ENCODE measurements at places on chromosomes 2 and 18.

DNA sequence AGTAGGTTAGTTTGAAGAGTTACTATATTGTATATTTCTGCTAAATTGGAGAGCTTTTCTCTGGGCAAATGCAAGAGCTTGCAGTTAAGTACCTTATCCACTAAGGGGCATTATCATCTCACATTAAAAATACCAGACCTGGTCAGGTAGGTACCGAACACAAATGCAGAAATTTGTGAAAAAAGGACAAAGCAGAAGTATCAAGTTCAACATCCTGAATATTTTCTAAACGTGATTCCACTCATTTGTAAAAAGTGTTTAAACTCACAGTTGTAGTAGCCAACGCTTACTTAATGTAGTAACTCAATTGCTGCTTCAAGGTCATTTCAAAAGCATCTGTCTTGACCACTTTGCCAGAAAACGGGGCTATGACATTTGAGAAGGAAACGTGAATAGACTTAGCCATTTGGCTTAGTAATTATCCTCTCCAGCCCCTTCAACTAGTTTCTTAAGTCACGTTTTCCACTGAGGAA is 52.1 kb downstream of the CYRIA start:
- no peak for DNase-seq

GRCh38 chr2:88709181-88709631 is 17.7 kb downstream of the RPIA start:
- DNase-seq: no peak

- DNase-seq: no peak
Measured at GRCh38 chr2:46297546-46298271, 502 bp downstream of the EPAS1 start.

GRCh38 chr2:20707601-20708000 is 40.7 kb downstream of the GDF7 start:
- no peak for DNase-seq

DNA sequence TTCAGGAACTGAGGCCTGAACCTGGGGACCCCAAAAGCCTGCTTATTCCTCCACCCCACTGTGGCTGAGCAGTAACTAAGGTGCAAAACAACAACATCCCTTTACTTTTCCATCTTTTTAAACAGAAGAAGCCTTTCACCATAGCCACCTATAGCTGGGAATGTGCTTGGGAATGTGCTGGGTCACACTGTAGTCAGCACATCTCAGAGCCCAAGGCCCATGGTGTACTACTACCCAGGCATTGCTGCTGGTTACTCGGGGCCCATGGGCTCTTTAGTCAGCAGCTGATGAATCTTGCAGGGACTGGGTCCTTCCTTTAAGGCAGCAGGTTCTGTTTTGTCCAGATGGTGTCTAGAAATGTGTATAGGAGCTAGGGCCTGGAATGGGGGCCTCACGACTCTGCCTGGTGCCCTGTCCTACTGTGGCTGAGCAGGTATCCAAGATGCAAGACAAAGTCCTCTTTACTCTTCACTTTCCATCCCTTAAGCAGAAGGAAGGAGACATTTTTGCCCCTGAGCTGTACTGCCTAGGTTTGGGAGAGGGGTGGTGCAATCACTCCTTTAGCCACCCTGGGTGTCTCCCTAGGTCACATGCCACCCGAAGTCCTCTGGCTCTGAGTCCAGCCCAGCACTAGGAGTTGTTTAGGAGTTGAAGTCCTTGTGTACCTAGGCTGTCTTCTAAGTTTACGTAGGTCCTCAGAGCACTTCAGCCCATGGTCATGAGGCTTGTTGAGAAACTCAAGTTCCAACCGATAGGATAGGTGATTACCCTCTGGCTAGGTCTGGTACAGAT is 70.1 kb downstream of the OXER1 start:
- no peak for DNase-seq

DNA sequence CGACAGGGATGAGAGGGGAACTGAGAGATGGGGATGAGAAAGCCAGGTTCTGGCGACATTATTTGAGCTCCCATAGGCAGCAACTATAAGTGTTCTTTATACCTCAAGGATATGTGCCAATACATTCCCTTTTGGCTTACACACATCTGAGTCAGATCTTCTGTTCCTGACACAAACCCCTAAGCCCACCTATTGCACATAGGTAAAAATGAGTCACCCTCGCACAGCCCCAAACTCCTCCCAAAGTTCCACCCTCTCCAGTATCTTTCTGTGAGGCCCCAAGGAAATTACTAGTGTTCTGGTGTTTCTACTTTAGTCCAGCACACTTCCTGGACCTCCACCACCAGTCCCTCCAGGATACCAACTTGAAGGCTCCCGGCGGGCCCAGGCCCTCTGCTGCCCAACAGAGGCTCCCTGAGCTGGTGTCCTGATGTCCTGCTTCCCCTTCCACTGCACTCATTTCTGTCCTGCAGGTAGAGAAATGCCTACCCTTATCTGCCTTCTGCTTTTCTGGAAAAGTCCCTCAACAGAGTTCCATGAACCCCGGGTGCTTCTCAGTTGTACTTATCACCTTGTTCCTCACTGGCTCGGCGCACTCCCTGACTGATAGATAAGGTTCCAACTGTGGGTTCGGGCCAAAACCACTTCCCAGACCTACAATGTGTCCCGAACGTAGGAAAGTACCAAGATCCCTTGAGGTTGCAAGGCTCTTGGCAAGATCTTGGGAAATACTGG is 125.5 kb downstream of the EN1 start:
- no peak for DNase-seq

- DNase-seq: no peak
Measured at GRCh38 chr18:10442551-10442971, 11.9 kb upstream of the APCDD1 start.

DNA sequence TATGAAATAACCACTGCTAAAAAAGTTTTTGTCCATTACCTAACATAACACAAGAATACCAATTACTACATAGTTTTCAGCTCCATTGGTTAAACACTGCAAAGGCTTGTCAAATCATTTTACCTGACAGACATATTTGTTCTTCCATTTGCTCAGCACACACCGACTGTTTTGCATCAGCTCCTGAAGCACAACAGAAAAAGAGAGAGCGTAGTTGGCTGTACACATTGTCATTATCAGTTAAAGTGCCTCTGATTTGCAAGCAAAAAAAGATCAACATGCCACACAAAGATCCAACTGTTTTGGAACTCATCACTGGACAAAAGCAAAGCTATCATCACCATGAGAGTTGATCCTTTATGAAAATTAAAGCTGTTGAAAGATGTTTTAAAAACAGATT is 103.8 kb downstream of the WDPCP start:
- DNase-seq: no peak

GRCh38 chr2:29761278-29761677 is 160.1 kb downstream of the ALK start:
- no peak for DNase-seq

DNA sequence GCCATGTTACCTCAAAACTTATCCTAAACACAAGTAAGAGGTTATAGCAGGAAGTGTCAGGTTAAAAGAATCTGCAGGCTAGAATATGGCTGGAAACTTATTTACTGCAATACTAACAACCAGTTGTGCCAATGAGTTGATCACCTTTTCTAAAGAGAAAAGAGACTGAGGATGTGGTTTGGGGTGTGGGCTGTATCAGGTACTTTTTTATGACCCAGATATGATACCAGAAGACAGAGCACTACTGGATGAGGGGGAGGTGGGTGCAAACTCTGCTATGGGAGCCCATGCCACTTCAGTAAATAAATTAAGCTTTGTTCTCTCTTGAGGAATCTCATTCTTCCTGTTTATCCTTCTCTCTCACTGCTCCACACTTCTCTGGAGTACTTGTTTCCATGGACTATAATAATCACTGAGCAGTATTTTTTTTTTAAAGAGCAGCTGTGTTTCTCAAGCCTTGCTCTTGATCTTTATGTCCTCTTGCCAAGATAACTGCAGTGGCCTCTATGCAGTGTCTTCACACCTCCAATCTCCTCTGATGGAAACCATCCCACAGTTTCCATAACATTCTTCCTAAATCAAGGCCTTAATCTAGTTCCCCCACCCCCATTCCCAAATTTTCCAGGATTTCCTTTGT is 51.2 kb upstream of the NOSTRIN start:
- DNase-seq: no peak

DNA sequence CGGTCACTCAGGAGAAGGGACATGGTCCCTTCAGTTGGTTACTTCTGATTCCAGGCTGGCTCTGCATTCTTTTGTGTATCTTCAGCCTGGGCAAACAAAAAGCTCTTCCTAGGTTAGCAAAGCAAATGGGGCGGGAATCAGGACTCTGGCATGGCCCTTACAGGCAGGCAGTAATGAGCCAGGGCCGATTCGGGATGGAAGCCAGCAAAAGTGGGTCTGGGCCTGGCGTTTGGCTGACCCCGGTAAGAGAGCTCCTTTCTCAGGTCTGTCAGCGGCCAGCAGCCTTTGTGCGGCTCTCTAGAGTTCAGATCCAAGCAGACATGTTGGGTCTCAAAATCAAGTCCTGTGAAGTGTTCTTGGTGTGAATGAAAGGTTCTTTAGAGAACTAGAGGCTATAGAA is 81.5 kb upstream of the EML6 start:
- no peak for DNase-seq

DNA sequence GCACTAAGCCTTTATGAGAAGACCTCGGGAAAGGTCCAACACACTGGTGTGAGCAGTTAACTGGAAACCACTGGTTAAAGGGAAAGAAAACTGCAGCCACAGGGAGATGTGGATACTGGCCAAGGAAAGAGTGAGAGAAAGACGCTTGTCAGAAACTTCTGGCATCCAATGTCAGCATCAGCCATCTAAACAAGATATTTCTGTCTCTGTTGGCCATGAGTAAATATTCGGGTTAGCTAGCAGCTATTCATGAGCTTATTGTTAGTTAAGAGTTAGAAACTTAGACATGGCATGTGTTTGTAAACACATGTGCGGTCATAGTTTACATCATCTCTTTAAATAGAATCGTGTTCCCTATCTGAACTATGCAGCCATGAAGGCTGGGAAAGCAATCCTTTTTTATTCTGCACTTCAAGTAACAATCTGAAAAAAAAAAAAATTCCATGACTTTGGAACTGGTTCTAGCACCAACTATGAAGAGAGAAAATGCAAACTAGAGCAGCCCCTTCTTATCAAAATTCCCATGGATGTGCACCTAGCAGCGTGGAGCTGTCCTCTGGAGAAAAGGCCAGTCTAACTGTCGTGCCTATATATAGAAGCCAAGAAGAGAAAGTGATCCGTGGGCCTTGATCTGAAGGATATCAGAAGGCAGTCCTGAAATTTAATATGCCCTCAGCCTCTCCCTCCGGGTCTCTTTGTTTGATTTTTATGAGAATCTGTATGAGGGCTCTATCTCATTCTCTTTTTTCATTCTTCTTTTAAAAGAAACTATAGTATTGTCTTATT is 84.0 kb upstream of the RFX8 start:
- no peak for DNase-seq

DNA sequence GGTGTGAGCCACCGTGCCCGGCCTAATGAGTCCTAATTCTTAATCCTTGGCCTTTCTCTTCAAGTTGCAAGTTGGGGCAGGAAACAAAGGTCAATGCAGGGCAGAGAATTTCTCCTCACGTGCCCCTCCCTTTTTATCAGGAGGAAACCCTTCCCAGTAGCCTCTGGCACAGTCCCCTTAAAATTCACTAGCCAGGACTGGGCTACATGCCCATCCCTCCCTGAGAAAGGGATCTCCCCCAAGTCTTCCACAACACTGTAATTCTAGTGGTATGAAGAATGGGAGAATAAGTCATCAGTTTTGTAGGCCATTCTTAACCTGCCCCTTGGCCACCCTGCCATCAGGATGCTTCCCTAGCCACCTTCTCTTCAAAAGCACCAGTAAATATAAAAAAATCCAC is 42.2 kb downstream of the ARID5A start:
- no peak for DNase-seq

DNA sequence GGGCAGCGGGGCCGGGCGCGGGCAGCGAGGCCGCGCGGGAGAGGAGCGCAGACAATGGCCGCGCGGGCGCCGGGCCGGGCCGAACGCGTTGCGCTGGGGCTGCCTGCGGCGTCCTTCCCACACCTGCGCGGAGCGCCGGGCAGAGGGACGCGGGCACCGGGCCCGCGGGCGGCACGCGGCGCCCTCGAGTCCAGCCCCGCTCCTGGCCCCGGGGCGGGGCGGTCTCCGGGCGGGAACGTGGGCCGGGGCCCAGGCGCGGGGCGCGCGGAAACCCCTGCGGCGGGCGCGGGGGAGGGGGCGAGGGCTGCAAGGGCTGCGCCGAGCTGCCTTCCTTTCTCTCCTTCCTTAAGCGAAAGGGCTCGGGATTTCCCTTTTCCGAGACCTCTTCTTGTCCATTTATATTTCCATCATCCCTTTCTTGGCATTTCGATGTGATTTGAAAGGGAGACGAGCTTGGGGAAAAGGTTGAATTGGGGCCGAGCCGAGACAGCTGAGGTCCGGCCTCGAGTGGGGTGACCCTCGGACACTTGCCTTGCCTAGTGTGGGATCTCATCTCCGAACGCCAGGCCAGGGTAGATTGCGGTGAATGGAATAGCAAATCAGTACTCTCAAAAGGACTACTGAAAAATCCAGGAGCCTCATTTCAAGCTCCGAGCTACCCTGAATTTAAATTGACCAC is 676 bp downstream of the KLHL23 start:
- no peak for DNase-seq

GRCh38 chr2:86338778-86339295 is 1.4 kb upstream of the REEP1 start:
- DNase-seq: no peak

GRCh38 chr2:85681372-85681763 is 12.8 kb upstream of the GNLY start:
- no peak for DNase-seq
